ENCODE measurements at places on chromosomes 11 and 22.
A peak's percentile ranks its signal among the peaks of the same experiment; 100 is the strongest.

DNA sequence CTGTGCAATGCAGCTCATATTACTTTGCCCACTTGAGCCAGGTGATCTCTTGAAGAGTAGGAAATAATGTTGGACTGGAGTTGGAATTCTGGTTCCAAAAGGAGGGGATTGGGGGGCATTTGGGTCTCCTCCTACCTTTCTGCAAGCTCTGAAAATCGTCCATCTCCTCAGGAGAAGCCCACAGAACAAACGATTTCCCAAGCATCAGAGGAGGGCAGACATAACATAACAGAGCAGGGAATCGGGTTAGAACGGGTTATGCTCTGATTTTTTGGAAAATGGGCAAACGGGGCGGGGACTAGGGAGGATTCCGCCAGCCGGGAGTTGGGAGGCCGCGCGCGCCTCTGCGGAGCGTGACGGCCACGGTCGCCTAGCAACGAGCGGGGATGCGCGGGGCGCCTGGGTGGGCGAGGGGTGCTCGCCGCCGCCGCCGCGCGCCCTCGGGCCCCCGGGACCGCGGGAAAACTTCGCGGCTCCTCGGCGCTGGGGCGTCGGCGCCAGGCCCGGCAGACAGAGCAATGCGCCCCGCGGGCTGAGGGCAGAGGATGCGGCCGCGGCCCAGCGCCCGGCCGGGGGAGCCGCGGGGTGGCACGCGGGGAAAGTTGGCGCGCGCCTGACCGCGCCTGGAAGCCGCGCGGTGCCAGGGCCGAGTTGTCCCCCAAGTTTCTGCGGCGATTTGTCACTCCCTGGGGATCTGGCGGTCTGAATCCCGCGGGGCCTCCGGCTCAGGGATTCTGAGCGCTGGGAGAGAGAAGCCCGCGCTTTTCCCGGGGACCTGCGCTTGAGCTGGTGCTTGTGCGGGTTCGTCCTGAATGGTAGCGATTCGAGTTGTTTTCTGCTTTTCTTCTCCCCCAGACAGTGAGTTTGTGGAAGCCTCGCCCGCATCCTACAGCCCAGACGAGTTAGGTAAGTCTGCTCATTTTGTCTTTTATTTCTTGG lies 27.8 kb upstream of the AMOTL1 start:
- peak; percentile 88 for DNase-seq

DNA sequence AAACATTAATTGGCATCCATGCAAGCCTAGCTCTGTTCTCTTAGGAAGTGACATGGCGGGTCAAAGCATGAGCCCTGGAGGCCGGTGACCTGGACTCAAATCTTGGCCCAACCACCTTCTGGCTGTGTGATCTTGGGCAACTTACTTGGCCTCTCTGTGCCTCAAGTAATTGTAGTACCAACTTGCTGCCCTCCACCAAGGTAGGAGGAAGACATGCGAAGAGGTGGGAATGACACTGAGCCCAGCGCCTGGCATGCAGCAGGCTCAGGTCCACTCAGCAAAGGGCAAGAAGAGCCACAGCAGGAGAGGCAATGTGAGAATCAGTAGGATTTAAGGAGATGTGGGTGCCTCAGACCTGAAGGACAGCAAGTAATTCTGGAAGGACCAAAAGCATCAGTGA lies 59.6 kb upstream of the SLC22A12 start:
- no peak for DNase-seq

DNA sequence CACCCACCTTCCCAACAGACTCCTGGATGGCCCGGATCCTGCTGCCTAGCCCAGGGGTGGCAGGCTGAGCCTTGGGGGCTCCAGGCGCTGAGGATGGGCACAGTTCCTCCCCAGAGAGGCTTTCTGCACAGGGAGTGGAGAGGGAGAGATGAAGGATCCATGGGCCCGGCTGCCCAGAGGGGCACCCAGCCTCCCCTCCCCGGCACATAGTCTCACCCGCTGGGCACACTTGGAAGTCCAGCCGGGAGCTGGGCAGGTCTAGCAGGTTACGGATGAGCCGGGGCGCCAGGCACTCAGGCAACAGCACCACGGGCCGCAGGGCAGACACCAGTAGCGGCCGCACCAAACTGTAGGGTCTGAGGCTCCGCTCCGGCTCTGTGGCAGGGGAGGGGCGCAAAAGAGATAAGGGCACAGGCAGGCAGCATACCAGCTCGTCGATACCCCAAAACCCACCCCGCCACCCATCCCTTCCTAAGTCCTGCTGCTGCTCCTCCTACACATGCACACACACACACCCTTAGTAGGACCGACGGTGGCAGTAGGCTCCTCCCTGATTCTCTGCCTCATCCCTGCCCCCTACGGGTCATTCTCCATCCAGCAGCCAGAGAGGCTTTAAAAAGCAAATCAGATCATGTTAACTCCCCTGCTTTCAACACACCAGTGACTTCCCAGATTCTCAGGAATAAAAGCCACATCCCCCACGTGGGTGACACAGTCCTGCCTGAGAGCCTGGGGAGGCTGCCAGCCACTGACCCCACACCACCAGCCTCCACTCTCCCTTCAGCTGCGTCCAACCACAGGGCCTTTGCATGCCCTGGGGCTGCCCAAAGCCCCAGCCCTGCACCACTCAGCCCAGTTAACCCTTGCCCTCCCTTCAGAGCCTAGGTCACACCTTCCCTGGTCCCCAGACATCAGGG lies 6.5 kb upstream of the MFNG start:
- no peak for DNase-seq

GRCh38 chr11:36347384-36347906 lies 51.4 kb downstream of the PRR5L start:
- DNase-seq = no peak

DNA sequence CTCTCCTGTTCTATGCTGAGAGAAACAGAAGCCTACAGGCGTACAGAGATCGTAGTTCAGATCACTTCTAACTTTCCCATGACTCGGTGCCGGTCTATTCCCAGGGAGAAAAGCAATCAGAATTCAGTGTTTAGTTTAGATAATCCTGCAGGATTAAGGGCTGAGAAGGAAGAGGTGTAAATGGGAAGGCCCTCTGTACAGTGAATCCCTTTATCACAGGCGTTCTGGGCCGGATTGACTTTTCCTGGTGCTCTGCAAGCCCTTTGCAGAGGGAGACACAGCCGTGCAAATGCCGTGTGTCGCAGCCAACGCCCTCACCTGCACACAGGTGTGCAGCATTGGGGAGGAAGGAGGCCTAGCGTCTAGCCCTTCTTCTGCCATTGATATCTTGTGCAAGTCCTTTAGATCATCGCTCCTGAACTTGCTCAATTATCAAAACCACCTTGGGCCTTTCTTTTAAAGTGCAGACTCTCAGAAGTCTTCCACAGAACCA lies 90.6 kb downstream of the DSCAML1 start:
- no peak for DNase-seq

DNA sequence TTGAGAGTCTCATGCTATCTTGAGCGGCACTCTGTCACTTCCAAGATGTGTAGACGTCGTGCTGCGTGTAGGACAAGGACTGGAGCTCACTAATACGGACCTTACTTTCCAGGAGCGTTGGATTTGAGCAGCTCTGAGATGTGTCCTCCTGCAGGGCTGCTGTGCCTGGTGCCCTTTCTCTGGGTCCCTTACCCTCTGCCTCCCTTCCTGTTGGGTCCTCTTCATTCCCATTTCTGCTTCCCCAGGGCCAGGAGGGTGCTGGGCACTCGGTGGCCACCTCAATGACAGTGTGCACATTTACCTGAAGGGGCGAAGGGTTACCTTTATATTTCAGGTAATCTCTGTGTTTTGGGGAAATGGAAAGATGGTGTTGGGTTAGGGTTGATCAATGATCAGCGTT lies 4.0 kb downstream of the PTDSS2 start:
- no peak for DNase-seq

GRCh38 chr11:117185736-117186430 lies 7.3 kb downstream of the SIDT2 start:
- no peak for DNase-seq

DNA sequence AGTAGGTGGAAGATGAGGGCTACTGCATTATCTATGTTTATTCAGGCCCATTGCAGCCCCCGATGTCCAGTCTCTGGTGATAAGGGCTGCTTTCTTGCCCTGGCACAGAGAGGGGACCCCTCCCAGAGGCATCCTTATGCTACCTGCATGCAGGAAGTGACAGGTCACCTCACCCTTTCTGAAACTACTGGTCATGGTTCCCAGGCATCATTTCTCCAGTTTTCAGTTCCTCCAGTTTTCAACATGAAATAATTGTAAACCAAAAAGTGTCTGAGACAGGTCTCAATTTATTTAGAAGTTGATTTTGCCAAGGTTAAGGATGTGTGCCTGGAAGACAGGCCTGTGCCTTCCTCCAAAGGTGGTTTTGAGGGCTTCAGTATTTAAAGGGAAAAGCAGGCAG lies 57.0 kb downstream of the CTTN start:
- DNase-seq = no peak

DNA sequence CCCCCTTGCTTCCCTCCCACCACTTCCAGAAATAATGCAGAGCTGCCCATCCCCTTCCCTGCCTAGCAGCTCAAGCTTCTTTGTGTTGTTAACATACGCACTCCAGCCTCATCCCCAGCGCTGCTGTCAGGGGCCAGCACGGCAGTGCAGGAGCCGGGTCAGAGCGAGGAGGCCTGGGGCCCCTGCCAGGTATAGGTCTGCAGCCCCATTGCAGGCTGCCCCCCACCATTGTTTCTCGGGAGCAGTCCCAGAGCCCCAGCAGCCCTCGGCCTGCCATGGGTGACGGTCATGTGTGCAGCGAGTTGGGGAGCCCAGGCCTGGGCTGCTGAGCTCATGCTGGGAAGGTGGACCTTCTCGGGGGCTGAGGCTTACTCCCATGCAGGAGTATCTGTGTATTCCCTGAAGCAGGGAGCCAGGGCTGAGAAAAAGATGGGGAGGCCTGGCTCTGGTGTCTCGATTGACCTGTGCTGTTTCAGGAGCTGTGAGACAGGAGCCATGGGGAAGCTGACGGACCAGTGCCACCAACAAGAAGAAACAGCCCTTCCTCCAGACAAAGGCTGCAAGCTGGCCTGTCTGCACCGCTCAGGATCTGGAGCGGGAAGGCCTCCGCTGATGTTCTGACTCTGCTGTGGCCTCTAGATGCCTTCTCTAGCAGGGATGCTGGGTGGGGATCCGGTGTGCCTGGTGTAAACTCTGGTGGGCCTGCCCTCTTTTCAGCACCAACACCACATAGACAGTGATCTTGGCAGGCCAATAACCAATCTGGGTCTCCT lies 220.5 kb upstream of the B3GAT1 start:
- no peak for DNase-seq

DNA sequence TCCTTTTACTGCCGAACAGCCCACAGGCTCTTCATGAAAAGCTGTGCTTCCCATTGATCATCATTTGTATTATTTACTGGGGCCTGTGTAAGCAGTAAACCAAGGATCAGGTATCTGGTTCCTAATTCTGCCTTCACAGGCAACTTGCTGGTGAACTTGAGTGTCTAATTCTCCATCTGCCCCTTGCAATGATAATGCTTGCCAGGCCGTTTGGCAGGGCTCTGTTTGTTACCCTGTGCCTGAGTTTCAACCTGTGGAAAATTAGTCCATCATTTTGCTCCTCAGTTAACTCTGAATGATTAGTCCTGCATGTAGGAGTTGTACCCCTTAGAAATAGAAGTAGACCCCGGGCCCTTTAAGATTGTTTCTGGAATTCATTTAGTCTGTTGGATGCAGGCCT lies 298.4 kb upstream of the CADM1 start:
- DNase-seq = no peak

DNA sequence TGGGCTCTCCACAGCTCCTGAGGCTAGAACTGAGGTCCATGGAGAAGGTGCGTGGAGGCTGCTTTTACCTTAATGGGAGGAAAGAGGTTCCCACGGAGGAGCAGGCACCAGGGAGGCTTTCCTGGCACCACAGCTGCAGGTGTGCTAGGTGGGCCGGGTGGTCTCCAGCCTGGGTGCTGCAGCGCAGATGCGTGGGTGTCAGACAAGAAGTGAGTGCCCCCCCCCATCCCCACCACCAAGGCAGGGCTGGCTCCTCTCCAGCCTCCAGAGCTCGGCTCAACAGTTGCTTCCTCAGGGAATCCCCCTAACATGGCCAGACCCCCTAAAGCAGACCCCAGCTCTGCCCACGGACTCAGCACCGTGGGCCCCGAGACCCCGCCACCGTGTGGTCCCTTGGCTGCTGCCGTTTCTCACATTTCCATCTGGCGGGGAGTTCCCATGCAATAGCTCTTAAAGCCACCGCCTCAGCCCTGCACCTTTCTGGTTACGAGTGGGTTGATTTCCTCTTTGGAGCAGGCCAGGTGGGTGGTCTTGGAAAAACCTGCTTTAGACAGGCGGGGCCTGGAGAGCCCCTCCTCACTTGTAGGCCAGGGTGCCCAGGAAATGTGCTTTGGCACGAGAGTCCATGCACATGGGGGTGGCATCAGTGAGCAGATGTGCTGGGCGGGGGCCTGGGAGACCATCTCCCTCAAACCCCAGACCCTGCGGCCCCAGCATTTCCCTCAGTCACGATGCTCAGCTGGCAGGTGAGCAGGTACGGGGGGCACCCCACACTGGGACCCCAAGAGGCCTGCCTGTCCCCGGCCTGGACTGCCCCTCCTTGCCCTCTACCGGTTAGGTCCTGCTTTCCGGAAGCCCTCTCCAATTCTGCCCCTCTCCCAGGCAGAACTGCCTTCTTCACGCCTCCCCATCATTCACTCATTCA lies 93.7 kb downstream of the ARHGAP8 start:
- no peak for DNase-seq

DNA sequence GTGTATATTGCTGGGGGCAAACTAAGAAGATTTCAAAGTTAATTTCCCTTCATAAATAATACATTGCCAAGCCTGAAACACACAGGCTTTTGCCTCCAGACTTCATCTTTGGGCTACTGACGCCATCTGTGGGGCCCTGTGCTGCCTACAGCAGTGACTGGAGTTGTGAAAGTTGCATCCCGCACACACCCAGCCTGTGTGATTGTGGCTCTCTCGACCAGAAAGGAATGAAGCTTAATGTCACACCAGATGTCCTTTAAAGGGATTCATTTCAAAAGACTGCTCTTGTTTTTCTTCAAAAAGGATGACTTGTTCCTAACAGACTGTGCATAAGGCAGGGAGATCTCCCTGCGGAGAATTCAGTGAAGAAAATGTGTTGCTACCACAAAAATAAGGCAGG lies 210.5 kb downstream of the FAM181B start:
- DNase-seq = peak; percentile 99

GRCh38 chr11:95512682-95513081 lies 276.9 kb downstream of the FAM76B start:
- no peak for DNase-seq

- no peak for DNase-seq
Measured at GRCh38 chr11:32365192-32365591, 70.1 kb downstream of the WT1 start.

DNA sequence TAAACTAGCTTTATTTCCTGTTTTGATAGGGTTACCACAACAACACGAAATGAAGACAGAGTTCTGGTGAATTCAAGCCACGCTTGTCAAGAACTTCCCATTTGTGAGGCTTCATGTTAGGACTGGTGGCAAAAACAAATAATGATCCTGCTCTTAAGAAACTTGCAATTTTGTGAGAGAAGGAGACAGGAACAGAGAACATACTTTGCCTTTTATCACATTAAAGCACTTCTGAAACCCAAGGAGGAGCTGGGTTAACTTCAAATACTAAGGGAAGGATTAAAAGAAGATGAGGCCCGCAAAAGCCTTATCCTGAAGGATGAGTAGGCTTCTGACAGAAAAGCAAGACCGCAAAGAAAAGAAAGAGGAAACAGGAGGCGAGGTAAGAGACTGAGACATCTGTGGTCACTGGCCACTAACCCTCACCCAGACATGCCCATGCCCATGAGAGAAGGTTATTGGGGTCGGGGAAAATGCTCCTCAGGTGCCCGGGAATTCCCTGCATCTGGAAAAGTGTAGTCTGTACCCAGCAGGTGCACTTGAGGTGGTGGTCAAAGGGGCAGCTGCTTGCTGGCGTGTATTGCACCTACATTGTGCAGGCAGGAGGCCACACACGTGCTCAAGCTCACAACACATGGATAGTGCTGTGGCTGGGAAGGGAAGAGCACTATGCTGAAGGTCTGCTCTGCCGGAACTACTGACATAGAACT lies 50.5 kb downstream of the MAPK1 start:
- DNase-seq = peak; percentile 6
